ENCODE measurements at places on chromosomes 1 and 21.

- DNase-seq = no peak
Observed at GRCh38 chr1:228833911-228834688, 98.8 kb downstream of the RHOU start.

- no peak for DNase-seq
Observed at GRCh38 chr1:24769656-24770651, 24.7 kb downstream of the CLIC4 start.

GRCh38 chr21:42568866-42569731 lies 55.4 kb downstream of the SLC37A1 start:
- no peak for DNase-seq

GRCh38 chr1:204685236-204686006 lies at the start of gene LRRN2:
LRRN2 (minus strand) TSS chr1:204685738; CDS start chr1:204619992, 65,746 bp downstream.
- no peak for DNase-seq
